ENCODE measurements at places on chromosomes 3 and 15.

DNA sequence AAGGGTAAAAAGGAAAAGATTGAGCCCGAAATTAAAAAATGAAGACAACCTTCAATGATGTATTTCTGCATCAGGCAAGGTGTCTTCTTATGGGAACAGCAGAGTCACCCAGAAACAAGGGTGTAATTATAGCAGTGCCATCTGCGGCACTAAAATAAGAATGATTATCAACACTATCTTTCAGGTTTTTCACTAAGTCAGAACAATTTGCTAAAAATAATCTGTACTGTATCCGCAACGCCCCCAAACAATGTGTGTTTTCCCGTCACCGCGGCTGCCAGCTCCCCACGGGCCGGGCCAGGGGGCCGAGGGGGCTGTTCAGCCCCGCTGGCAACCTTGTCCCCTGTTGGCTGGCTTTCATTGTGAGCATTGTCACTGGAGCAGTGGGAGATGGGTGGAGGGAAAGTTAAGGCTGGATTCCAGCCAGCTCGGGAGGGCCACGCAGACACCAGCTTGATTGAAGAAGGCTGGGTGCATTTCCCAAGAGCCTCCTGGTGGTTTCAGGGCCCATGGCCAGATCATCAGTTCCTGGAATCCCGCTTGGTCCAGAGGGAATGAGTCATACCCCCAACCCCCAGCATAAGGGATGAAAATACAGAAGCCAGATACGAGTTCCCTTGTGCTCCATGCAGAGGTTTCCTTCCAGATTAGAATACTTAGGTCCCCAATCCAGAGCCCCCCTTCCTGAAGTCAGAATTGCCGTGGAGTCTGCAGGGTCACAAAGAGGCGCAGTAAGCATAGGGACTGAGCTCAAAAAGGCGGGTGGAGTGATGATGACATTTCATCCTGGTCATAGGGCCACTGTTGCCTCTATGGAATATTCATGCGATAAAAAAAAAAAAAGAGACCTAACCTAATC, 90.2 kb upstream of the KLF13 start:
- DNase-seq: peak; percentile 67

GRCh38 chr3:138717348-138717747, 108.8 kb downstream of the FAIM start:
- DNase-seq: no peak

DNA sequence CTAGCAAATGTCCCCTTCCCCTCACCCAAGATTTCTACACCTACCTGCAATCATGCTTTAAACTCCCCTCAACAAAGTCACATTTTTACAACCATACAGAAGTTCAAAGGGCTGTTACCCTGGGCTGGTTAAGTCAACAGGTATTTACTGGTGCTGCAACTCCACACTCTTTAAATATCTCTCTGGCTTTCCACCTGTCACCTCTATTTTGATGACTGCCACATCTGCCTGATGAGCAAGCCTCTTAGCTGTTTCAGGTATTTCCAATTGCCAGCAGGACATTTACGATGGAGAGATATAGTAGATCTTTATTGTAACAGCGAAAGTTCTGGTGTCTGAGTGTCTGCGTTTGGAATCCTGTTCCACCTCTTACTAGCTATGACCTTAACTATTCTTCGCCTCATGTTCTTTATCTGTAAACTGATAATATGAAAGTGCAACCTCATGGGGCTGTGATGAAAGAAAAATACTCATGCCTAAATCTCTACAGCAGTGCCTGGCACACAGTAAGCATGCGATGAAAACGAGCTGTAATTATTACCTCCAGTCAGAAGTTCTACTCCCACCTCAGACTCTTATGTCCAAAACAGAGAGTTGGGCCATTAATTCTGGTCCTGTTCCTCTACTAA, 44.2 kb upstream of the TPM1 start:
- no peak for DNase-seq

DNA sequence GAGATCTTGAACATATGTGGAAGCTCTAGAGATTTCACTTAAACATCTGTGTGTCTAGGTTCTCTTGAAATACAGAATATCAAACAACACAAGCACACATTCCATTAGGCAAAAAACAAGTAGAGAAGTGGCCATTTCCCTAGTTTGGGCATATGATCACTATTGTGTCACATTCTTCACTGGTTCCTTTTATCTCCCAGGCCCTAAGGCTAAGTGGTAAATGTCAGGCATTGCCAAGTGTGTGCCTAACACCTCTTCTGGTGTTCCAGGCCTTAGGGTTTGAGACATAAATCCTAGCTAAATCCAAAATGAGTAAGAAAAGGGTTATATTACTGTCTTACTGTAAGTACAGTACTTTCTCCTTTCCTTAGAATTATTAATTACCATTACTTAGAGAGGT, 880.1 kb downstream of the PDCD6IP start:
- DNase-seq: no peak

GRCh38 chr15:90952901-90953677, 1.6 kb upstream of the RCCD1 start:
- no peak for DNase-seq

- peak; percentile 38 for DNase-seq
Observed at GRCh38 chr3:116051040-116051439, 394.2 kb downstream of the LSAMP start.

DNA sequence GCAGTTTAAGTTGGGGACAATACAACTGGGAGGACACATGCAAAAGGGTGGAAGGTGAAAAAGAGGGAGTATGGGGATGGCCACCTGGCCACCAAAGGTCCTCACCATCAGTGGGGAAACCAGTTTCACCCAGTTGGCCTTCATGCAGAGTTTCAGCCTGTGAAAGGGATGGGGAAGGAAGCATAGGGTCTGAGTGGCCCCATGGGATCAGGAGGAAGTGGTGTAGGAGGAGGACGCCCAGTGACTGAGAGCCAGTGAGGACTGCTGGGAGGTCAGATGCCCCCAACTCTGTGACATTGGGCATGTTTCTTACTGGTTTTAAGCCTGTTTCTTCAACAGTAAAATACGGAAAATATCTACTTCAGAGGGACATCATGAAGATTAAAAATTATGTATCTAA, 16.3 kb downstream of the BCL2A1 start:
- no peak for DNase-seq

GRCh38 chr15:76439542-76439941, 103.0 kb downstream of the ISL2 start:
- no peak for DNase-seq

DNA sequence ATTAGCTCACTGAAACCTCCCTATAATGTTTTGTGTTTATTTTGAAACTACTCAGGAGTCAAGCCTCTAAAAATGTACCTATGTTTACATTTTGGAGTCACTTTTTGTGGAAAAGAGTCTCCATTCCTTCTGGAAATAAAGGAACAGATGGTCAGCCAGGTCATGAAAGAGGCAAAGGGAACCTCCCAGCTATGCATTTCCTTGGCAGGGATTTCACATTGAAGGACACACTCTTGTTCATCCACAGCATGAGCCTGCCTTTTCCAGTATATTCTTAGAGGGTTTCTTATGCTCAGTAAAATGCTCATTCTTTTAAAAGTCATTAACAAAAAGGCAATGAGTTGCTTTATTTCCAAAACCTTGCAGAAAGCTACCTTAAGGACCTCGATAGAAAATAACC, 20.8 kb downstream of the STAC start:
- no peak for DNase-seq

- no peak for DNase-seq
Observed at GRCh38 chr15:42932833-42933515, 12.4 kb upstream of the TTBK2 start.

GRCh38 chr3:64176461-64176996, 48.7 kb downstream of the PRICKLE2 start:
- DNase-seq: no peak

DNA sequence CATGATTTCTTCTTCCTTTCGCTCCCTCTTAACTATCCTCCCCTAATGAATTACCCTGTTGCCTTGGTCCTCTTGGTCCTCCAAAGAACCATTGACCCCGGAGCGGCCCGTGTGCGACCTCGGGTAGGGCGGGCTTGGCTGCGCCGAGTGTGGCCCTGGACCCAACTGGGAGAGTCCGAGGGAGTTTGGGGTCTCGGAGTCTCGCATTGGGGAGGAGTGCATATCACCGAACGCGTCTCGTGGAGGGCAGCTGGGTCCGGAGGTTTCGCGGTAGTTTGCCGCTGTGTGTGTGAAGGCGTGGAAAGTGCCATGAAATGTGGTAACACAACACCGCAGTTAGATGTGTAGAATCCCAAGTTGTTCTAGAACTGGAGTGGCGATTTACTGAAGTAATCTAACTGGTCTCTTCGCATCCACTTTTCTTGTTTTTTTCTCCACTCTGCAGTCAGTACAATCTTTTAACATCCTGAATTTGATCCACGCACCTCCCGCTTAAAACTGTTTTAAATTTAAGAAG, 363 bp downstream of the GTF2E1 start:
- DNase-seq: no peak

GRCh38 chr3:32816439-32817256, 1.1 kb upstream of the TRIM71 start:
- no peak for DNase-seq

GRCh38 chr3:78792212-78792611, 975.6 kb downstream of the ROBO1 start:
- DNase-seq: no peak

DNA sequence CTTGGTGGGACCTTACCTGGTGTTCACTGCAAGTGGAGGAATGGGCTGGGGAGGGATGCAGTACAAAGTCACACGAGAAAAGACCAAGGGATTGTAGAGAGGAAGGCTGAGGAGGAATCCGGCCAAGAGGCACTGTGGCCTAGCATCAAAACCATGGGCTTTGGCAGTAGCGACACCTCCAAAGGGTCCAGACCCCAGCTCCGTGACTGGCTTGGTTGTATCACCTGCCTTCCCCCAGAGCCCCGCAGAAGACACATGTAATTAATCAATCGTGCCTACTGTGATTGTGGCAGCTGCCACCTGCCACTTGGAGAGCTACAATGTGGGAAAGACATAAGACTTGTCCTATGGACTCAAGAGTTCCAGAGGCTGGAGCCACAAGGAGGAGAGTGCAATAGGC, 54.7 kb downstream of the ST8SIA2 start:
- DNase-seq: no peak

GRCh38 chr3:183613366-183614285, 21.8 kb upstream of the KLHL24 start:
- peak; percentile 55 for DNase-seq

DNA sequence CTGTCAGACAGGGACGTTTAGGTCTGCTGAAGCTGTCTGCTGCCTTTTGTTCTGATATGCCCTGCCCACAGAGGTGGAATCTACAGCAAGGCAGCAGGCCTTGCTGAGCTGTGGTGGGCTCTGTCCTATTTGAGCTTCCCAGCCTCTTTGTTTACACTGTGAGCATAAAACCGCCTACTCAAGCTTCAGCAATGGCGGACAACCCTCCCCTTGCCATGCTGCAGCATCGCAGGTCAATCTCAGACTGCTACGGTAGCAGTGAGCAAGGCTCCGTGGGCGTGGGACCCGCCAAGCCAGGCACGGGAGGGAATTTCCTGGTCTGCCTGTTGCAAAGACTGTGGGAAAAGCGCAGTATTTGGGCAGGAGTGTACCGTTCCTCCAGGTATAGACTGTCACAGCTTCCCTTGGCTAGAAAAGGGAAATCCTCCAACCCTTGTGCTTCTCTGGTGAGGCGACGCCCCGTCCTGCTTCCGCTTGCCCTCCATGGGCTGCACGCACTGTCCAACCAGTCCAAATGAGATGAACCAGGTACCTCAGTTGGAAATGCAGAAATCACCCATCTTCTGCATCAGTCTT, 71.4 kb downstream of the SPSB4 start:
- no peak for DNase-seq

DNA sequence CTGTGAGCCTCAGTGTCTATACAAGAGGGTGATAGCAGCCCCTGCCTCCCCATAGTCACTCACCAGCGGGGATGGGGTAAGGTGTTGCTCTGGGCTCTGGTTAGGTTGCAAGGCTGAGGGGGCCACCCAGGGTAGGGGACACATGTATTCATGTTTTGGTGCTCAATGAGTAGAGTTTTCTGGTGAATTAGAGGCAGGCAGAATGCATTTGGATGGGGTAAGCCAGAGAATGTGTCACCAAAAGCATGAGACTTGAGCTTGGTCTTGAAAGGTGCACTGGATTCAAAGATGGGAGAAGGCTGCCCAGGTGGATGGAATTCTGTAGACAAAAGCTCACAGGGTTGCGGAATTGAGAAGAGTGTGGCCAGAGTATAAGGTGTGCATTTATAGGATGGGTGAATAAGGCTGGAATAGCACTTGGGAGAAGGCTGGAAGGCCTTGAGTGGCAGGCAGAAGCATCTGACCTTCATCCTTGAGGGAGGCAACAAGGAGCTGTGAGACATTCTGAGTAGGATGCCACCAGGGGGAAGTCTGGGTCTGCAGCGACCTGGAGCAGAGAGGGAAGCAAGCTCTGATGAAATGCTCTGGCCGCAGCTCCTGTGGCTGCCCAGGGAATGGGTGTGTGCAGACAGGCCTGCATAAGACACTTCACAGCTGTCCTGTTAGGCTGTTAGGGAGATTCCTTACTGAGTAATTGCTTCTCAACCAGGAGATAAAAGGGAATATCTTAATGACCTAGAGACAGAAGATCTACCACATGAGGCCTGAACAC, 149.6 kb downstream of the CHDH start:
- no peak for DNase-seq

- DNase-seq: no peak
Observed at GRCh38 chr3:48285675-48286074, 44.8 kb downstream of the ZNF589 start.

- no peak for DNase-seq
Observed at GRCh38 chr15:76982756-76983155, 12.2 kb upstream of the PSTPIP1 start.

GRCh38 chr3:119175872-119176756, 2.7 kb downstream of the UPK1B start:
- no peak for DNase-seq

- no peak for DNase-seq
Observed at GRCh38 chr3:34207806-34208205, 409.4 kb downstream of the PDCD6IP start.

GRCh38 chr3:4220065-4220464, 83.1 kb upstream of the SETMAR start:
- DNase-seq: no peak

GRCh38 chr3:182608832-182609231, 184.5 kb upstream of the ATP11B start:
- DNase-seq: no peak

DNA sequence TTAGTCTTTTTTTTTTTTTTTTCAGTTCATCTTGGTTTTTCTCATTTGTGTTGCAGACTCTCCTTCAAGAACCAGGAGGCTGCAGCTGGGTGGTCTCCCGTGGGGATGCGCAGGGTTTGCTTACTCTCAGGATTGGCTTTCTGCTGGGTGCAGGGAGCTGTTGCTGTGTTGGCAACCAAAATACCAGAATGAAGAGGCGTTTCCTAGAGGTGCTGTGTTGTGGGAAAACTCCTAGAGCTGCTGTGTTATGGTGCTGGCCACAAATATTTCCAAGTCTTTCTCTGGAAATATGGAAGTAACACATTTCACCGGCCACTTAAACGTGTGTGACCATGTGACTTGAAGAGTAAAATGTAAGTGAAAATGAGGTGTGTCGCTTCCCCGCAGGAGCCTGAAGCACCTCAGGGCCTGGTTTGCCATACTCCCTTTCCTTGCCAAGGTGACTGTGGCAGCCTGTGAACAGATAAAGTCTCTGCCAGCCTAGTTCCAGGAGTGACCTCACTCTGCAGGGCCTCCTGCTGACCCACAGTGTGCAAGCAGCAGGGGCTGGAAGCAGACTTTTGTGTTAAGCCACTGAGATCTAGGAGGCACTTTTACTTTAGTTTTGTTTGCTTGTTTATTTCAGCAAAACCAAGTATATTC, 258.9 kb downstream of the ADAMTS17 start:
- DNase-seq: no peak
